ENCODE measurements at places on chromosomes 2 and 18. TPM values are rescaled to one million over a fixed set of nuclear protein-coding genes. Genes with fewer than 3 reads are reported as not detected.

DNA sequence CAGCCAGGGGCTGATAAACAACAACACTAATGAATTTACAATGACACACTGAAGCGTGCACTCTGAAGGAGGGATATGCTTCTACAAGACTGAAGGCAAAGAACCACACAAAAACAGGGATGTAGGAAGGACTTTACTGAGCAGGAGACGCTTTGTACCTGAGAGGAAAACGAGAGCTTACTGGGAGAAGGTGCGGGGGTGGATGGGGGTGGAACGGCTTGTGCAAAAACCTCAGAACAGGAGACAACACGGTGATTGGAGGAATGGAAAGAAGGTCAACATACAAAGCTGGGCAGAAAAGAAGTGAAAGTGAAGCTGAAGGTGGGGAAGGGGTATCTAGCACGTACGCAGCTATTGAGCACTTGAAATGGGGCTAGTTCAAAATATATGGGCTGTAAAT, 93.1 kb downstream of the SLC8A1 start:
- no peak for DNase-seq

OBSL1 gene
- 51.8 TPM for polyA plus RNA-seq

GRCh38 chr2:20572221-20572620, 78.7 kb downstream of the HS1BP3 start:
- no peak for DNase-seq

IHH gene
- not detected for polyA plus RNA-seq

DNA sequence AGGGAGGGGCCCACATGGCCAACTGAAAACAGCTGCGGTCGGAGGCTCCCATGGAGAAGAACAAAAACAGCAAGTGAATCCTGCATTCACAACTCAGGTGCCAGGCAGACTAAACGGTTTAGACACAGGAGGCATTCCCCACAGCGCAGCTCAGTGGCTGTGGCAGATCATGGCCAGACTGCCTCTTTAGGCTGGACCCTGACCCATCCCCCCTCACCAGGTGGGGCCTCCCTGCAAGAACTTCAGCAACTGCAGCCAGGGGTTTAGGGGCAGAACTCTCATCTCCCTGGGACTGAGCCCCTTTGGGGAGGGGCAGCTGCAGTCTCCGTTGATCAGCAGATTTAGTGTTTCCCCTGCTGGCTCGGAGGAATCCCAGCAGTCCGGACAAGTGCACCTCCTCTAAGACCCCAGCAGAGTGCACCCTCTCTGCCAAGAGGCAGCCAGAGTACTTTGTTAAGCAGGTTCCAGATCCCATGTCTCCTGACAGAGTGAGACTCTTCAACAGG, 346.7 kb downstream of the SS18 start:
- no peak for DNase-seq

DNA sequence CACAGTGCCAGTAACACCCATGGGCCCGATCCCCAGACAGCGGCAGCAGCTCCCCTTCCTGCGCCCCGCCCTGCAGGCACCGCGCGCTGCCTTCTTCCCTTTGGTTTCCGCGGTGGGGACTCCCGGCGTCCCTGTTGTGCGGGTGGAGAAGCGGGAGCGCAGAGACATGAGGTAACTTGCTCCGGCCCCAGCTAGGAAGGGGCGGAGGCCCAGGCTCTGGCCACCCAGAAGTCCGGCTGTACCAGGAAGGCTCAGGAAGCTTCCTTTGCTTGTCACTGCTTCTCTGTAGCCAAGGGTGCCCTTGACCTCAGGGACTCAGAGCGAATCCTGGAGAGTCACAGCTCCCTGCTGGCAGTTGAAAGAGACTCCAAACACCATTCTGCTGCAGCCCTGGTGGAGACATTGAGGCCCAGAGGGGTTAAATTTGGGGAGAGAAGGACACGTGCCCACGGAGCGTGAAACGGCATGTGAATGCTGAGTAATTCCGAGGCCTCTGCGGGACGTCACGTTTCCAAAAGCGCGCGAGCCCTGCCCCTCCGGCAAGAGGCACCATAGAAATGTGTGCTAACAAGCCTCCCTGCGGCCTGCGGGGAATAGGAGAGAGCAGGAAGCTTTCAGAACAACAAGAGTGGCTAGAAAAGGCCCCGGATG, 6.7 kb upstream of the ADCY3 start:
- no peak for DNase-seq

OTX1 gene
- polyA plus RNA-seq: 0.03 TPM

MALT1 gene
- polyA plus RNA-seq: 8.3 TPM

DNA sequence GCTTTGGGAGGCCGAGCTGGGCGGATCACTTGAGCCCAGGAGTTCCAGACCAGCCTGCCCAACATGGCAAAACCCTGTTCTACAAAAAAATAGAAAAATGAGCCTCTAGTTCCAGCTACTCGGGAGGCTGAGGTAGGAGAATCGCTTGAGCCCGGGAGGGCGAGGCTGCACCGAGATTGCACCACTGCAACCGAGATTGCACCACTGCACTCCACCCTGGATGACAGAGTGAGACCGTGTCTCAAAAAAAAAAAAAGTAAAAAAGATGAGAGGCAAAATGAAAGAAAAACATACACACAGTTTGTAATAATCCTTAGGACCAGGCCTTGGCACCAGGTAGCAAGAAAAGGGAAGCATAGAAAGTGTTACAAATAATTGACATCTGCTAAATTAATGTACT, 22.0 kb downstream of the RBM43 start:
- no peak for DNase-seq

DNA sequence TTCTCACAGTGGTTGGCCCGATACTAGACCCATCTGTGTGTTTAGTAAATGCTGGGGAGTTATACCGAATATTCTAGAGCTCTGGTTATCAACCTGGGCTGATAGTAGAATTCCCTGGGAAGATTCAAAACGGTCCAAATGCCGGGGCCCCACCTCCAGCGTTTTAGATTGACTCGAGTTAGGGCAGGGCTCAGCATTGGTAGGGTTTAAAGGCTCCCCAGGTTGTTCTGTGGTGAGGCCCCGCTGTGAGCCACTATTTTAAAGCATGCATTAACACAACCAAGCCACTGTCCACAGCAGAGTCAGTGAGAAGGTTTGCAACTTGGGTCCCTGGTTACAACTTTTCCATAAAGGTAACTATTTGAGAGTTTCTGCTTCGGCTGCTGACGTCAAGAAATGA, 73.6 kb downstream of the DYSF start:
- DNase-seq: no peak

DNA sequence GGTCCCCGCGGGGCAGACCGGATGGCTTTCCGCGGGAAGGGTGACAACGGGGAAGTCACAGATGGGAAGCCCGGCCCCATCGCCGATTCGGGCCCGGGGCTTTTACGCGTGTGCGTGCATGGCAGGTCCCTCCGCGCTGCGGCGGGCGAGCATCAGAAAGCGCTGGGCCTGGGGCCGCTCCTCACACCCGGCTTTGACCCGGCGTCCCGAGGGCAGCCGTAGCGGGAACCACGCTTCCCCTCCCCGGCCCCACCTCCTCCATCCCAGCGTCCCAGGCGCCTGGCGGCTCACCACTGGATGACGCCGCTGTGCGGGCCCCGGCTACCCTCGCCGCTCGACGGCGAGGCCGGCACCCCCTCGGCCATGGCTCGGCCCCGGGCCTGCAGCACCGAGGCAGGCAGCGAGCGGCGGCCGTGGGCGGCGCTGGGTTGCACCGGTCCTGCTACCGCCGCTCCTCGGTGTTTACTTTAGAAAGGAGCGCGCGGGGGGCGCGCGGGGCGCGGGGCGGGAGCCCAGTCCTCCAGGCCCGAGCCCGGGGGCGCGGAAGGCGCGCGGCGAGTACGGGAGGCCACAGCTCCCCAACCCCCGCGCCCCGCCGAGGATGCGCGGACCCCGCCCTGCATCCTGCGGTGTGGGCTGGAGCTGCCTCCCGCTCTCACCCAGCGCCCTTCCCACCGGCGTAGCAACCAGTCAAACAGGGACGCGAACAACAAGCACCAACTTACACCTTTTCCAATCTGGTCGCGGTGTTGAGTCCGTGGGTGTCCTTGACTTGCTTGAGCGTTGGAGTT, 806 bp downstream of the RFX8 start:
- peak; percentile 45 for DNase-seq

- peak; percentile 93 for DNase-seq
Observed at GRCh38 chr2:18950361-18950851, 361.0 kb upstream of the NT5C1B start.

DNA sequence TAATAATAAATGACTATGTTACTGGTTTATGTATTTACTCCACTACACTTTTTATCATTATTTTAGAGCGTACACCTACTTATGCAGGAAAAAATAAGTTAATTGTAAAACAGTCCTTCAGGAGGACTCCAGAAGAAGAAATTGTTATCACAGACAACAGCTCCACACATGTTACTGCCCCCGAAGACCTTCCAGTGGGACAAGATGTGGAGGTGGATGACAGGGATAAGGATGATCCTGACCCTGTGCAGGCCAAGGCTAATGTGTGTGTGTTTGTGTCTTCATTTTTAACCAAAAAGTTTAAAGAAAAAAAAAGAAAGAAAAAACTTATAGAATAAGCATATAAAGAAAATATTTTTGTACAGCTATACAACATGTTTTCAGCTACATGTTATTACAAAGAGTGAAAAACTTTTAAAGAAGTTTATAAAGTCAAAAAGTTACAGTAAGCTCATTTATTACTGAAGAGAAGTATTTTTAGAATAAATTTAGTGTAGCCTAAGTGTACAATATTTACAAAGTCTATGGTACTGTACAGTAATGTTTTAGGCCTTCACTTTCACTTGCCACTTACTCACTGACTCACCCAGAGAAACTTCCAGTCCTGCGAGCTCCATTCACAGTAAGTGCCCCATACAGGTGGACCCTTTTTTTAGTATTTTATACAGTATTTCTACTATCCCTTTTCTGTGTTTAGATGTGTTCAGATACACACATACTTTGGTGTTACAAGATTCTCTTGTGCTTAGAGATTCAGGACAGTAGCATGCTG, 7.5 kb downstream of the TGFBRAP1 start:
- DNase-seq: peak; percentile 52

GRCh38 chr18:46706968-46707367, 49.9 kb downstream of the ST8SIA5 start:
- no peak for DNase-seq

DNA sequence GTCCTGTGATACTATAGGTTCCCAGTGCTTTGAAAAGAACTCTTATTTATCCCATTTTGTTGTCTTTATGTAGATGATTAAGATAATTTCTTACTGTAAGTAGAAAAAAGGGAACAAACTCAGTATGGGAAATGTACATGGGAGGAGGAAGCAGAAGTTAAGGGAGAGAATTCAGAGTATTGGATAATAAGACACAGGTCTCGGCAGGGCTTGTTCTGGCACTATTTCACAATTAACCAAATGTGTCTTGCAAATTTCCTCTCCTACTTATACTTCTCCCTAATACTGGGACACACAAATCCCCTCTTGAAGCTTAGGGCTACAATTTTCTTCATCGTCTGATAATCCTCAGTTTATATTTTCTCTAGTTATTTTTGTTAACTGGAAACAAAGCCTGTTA, 744.0 kb downstream of the ADCYAP1 start:
- DNase-seq: no peak

TMEFF2 gene
- 3.0 TPM for polyA plus RNA-seq

All from IMR-90 (cell line).